Hepatic stellate cell (primary cell): ENCODE measurements at places on chromosomes 5 and 9.

- no peak for DNase-seq
Observed at GRCh38 chr9:114674798-114675540, 7.0 kb downstream of the TEX48 start.

DNA sequence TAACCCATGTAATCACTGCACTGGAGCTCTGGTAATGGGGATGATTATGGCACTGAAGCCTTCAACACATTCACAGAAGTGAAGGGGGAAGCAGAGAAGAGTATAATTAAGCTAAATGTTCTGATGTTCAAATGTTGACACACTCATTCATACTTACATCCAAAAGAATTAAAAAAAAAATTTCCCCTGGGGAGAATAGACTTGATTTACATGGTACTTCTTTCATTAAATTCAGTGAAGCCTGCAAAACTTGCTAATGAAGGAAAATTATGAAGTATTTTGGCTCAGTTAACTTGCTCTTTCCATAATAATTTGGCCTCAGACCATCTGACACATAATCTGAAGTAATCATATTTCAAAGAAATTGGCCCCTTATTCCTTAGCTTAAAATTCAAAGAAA is 428.8 kb downstream of the SH3GL2 start:
- DNase-seq: no peak

GRCh38 chr5:160229190-160229742 is at the start of gene FABP6:
FABP6 (plus strand) TSS chr5:160229506; CDS start chr5:160229558, 52 bp downstream.
- DNase-seq: no peak

DNA sequence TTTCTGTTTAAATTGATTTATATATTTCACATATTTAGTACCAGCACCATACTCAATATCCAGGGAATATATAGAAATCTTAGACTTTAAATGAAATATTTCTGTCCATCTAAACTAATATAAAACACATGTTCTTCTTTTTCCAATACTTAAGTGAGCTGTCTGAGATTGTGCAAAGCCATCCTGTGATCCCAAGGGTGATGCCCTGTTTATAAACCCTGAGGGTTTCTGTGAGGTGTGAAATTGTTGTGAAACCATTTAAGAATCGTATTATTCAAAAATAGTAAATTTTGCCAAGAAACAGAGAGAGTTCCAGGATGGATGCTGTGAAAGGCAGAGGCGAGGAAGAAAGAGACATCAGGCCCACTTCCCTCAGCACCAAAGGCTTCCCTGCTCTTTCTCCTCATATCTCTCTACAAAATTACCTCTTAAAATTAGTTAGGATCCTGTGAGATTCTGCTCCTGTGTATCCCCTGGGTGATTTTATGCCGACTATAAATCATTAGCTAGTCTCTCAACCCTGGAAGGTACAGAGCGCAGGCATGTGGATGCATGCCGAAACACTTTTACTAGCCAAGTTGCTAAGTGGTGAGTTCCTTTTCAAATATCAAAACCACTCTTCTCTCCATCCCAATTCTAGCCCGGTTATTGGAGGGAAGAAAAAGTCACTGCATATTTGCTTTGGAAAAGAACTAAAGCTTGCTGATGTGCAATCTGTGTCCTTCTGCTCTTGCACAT is 183.0 kb downstream of the GLIS3 start:
- DNase-seq: no peak

- no peak for DNase-seq
Observed at GRCh38 chr9:92769286-92769685, 4.7 kb upstream of the BICD2 start.

GRCh38 chr5:124309241-124309980 is 437.0 kb downstream of the ZNF608 start:
- no peak for DNase-seq

DNA sequence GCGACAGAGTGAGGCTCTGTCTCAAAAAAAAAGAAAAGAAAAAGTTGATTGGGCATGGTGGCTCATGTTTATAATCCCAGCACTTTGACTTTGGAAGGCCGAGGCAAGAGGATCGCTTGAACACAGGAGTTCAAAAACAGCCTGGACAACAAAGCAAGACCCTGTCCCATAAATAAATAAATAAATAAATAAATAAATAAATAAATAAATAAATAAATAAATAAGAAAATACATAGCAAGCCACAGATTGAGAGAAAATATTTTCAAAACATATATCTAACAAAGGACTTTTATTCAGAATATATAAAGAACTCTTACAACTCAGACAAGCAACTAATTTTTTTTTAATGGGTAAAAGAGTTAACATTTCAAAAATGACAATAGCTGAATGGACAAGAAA is 71.2 kb downstream of the PLPP1 start:
- DNase-seq: no peak

DNA sequence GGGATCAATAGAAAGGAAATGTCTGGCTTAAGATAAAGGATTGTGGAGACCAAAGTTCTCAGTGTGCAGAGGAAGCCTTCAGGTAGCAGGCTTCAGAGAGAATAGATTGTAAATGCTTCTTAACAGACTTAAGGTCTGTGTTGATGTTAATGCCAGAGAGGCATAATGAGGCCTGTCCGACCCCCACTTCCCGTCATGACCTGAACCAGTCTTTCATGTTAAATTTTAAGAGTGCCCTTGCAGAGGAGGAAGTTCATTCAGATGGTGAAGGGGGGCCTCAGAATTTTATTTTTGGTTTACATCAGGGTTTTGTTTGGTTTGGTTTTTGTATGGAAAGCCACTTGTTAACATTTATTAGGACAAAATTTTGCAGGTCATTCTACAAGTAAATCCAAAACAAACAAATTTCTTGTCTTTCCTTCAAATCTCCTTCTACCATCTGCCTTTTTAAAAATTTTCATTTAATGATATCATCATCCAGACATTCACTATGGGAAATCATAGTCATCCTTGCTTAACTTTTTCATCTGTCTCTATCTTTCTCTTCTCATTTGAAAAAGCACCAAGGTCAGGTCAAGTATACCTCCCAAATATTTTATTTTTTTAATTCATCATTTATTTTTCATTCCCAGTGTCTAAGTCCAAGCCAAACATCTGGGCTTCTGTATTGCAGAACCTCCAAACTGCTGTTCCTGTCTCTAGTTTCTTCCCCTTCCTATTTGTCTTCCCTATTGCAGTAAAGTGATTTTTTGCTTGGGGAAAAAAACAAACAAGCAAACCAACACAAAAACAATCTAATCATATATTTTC is 6.9 kb upstream of the ABCA1 start:
- DNase-seq: peak; percentile 21

DNA sequence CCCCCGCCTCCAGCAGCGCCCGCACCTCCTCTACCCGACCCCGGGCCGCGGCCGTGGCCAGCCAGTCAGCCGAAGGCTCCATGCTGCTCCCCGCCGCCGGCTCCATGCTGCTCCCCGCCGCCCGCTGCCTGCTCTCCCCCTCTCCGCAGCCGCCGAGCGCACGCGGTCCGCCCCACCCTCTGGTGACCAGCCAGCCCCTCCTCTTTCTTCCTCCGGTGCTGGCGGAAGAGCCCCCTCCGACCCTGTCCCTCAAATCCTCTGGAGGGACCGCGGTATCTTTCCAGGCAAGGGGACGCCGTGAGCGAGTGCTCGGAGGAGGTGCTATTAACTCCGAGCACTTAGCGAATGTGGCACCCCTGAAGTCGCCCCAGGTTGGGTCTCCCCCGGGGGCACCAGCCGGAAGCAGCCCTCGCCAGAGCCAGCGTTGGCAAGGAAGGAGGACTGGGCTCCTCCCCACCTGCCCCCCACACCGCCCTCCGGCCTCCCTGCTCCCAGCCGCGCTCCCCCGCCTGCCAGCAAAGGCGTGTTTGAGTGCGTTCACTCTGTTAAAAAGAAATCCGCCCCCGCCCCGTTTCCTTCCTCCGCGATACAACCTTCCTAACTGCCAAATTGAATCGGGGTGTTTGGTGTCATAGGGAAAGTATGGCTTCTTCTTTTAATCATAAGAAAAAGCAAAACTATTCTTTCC is 19.3 kb downstream of the CDKN2A start:
- peak; percentile 62 for DNase-seq

GRCh38 chr5:132825834-132826391 is 4.5 kb downstream of the SHROOM1 start:
- no peak for DNase-seq

GRCh38 chr9:38441347-38442085 is 17.3 kb upstream of the IGFBPL1 start:
- no peak for DNase-seq

DNA sequence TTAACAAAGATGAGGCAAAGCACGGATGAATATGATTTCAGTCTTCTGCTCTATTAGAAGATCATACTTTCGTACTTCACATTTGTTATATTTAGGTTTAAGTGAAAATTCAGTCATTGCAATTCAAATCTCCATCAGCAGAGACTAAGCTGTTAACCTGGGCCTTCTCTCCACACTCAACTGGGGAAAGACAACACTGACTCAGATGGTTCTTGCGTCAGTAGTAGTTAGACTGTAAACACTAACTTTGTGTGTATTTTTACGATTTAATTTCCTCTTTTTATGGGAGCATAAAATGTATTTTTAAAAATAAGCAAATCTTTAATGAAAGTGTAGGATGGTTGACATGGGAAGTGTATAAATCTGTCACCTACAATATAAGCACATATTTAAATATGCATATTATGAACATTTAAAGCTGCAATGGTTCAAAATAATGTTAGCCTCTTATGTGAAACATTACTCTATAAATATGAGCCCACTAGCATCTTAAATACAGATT is 42.7 kb upstream of the ZNF608 start:
- no peak for DNase-seq

DNA sequence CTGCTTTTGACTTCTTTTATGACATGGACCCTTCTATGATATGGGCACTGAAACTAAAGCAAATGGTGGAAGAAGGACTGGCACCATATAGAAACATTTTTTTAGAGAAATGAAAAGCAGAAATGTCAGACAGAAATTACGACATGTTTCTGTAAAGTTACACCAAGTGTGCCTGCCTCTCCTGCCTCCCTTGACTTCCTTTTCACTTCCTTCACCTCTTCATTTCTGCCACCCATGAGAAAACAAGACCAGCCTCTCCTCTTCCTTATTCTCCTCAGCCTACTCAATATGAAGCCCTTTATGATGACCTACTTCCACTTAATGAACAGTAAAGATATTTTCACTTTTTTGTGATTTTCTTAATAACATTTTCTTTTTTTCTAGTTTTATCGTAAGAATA is 44.5 kb downstream of the ERCC6L2 start:
- no peak for DNase-seq

GRCh38 chr9:93080406-93080805 is 15.6 kb upstream of the CARD19 start:
- no peak for DNase-seq

DNA sequence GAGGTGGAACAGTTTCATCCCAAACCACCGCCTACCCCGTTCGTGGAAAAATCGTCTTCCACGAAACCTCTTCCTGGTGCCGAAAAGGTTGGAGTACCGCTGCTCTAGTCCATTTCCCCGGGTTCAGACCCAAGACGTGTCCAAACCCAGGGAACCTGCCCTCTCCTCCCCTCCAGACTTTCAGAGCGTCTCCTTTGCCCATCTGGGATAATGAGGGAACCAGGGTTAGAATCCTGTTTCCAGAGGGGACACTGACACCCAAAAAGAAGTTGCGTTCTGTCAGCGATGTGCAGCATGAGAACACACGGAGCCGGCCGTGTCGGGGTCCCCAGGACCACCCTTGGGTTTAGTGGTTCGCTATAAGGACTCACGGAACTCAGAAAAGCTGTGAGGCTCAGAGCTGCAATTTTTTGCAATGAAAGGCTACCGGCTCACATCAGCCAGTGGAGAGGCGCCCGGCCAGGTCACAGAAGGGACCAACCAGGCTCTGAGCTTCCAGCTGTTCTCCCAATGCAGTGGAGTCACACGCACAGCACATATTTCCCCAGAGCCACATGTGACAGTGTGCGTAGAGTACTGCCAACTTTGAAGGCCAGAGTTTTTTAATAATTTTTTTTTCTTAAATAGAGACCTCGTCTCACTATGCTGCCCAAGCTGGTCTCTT is 19.4 kb downstream of the LAMC3 start:
- no peak for DNase-seq

- DNase-seq: no peak
Observed at GRCh38 chr5:56757077-56757476, 58.3 kb upstream of the MAP3K1 start.

GRCh38 chr5:137858223-137858916 is 9.3 kb upstream of the MYOT start:
- DNase-seq: no peak

DNA sequence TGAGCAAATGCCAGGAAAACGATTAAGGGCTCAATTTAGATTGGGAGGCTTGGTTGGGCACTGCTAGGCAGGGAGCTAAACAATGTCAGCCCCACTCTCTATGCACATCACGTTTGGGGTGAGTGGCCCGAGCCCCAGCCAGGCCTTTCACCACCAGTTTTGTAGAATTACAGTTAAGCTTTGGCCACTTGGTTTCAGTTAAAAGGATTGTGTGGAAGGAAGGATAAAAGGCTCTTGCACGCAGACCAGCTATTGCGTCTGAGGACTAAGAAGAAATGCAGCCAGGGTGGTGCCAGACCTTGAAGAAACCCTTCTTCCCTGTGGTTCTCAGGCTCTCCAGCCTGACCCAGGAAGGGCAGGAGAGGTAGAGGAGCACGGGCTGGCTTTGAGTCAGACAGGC is 125.3 kb upstream of the SLC44A1 start:
- no peak for DNase-seq

GRCh38 chr5:60334281-60334713 is 365.7 kb downstream of the DEPDC1B start:
- DNase-seq: peak; percentile 26

GRCh38 chr5:136058039-136058971 is 29.5 kb downstream of the TGFBI start:
- DNase-seq: peak; percentile 71

- no peak for DNase-seq
Observed at GRCh38 chr9:130307667-130307943, 42.0 kb downstream of the HMCN2 start.

GRCh38 chr5:139116100-139116655 is 82.0 kb downstream of the SIL1 start:
- no peak for DNase-seq

DNA sequence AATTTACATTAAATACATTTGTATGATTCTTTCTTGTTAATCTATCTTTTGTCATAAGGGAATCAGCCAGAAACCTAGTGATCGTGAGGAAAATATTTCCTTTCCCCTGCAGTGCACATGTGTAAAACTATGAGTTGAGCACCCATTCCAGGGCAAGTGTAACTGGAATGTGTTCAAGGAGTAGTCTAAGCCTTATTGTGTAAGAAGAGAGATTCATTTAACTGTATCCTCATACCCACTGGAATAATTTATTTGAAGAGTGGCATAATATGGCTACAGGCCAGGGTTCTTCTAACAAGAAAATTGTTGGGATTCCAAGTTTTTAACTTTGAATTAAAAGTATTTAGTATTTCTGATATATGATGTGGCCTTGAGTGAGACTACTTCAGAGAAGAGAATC is 1692.7 kb downstream of the EFNA5 start:
- DNase-seq: no peak
